ENCODE measurements at places on chromosomes 7 and 10.

GRCh38 chr7:74489997-74490945 is 36.6 kb downstream of the GTF2IRD1 start:
- no peak for DNase-seq

GRCh38 chr7:24779283-24779655 is 22.0 kb upstream of the GSDME start:
- DNase-seq: no peak

GRCh38 chr7:47453093-47454061 is 128.5 kb downstream of the TNS3 start:
- DNase-seq: no peak

- no peak for DNase-seq
Measured at GRCh38 chr7:142168746-142169145, 57.2 kb downstream of the MGAM2 start.

DNA sequence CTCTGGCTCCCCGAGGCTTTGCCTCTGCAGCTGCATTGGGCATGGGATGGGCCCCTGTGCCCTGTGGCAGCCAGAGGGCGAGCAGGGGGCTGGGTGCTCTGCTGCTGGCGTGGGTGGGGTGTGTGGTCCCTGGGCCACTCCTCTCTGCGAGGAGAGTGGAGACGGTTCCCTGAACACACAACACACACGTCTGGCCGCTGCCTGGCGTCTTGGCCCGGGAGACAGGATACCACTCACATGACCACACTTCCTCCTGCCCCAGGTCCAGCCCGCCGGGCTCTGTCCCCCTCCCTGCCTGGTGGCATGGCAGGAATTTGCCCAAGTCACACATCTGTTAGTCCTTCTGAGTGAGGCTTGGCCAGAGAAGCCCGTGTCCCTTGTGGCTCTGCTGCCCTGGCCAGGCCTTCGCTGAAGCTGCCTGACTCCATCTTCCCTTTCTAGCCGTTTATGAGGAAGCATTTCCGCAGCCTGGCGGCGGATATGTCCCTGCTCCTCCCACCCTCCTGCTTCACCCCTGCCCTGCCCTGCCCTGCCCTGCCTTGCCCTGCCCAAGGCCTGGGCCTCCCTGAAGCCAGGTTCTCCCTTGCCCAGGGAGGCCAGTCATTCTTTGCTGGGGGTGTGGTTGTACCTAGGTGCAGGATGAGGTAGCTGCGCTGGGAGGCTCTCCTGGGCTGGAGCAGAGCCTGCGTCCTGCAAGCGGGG is 3.0 kb downstream of the BRI3 start:
- no peak for DNase-seq

DNA sequence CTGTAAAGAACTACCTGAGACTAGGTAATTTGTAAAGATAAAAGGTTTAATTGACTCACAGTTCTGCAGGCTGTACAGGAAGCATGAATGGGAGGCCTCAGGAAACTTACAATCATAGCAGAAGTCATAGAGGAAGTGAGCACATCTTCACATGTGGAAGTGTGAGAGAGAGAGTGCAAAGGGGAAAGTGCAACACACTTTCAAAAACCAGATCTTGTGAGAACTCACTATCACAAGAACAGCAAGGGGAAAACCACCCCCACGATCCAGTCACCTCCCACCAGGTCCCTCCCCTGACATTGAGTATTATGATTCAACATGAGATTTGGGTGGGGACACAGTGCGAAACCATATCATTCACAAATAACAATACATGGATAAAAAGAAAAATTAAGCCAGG is 24.5 kb downstream of the AVL9 start:
- no peak for DNase-seq

GRCh38 chr10:130432850-130433249 is 296.7 kb downstream of the GLRX3 start:
- DNase-seq: no peak

All from GM13977 (cell line).